Stimulated activated CD4-positive, alpha-beta T cell treated with anti-CD3 and anti-CD28 coated beads, Interleukin-15, amount 100 ng/mL, for 1 hour (primary cell): ENCODE measurements at places on chromosomes 5 and 9.

GRCh38 chr5:93431250-93431649 lies 149.8 kb downstream of the NR2F1-AS1 start:
- no peak for DNase-seq

DNA sequence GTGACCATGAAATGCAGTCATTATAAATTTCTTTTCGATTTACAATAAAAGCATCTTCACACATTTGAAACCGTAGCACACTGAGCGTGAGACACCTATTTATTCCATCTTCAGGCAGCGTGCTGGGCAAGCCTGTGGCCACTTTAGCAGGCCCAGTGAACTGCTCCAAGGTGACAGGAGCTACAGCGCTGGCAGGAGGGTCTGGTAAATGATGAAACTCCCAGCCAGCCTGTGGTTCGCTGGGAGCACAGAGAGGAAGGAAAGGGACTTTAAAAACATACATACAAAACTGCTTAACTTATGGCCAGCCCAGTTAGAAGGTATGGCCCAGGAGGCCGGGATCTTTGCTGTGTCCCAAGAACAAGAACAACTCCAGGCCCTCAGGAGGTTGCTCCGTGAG lies 5.1 kb downstream of the RAPGEF1 start:
- DNase-seq, result no peak

DNA sequence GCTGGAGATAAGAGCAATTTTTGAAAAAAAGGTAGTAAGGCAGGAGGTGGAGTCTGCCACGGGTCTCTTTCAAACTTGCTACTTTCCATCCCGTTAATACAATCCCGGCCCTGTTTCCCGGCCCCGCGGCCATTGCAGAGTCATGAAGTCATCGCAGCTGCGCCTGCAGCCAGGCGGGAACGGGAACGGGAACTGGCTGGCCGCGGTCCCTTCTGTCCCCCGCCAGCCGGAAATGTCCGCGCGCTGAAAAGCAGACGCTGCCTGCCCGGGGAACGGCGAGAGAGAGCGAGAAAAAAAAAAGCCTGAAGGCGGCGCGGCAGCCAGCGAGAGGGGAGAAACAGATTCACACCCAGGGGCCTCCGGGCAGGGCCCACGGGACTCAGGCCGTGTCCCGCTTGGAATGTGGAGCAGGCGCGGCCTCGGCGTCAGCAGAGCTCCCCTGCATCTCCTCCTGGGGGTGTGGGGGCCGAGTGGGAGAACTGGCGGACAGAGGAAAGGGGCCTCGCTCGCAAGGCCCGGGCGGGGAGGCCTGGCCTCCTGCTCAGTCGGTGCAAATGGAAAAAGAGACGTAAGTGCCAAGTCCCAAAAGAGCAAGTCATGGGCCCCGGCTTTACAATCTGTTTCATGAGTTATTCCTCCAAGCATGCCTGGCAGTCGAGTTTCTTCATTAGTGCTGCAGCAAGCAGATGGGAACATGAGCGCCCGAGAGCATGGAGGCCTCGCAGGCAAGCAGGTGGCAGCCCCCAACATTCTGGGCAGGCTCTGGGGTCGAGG lies 201.2 kb upstream of the GAS1 start:
- no peak for DNase-seq

DNA sequence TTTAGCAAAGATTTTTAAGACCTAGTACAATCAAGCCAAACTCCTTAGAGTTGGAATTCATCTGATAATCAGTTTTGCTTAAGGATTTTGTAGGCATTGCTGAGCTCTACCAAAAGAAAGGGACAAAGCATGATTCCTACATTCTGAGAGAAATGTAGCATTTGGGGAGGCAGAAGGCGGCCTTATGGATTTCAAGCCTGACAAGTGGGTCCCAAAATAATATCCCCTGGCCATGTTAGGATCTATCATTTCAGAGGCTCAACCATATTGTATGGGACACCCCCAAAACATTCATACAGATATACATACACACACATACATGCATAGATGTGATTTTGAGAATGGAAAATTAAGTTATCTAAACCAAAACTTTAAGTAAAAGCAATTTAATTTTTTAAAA lies 257.8 kb upstream of the VLDLR start:
- DNase-seq, result no peak

DNA sequence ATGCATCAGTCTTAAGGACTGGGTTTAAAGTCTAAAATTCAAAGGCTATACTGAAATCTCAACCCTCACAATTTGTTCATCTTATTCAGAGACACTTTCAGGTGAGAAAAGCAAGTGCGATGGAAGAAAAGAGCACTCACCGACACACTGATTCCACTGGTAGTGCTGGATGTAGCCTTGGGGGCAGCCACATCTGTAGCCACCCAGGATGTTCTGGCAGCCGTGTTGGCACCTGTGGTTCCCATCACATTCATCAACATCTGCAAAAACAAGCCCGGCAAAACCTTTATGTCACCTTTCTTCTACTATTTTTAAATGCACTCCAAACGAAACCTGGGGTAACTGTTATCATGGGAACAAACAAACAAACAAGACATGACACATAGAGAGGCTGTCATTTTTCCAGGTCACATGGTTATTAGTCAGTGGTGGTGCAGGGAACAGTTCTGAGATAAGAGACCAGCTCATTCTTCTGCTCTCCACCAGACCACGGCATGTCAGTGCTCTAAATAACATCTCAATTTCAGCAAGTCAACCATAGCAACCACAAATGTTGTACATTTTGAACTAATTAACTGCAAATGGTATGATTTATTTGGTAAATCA lies 188.4 kb downstream of the SLC12A2 start:
- no peak for DNase-seq

- DNase-seq, result no peak
Observed at GRCh38 chr5:91052977-91053740, 330.0 kb downstream of the ARRDC3 start.

- DNase-seq, result no peak
Observed at GRCh38 chr5:73682176-73682575, 56.2 kb downstream of the ARHGEF28 start.

DNA sequence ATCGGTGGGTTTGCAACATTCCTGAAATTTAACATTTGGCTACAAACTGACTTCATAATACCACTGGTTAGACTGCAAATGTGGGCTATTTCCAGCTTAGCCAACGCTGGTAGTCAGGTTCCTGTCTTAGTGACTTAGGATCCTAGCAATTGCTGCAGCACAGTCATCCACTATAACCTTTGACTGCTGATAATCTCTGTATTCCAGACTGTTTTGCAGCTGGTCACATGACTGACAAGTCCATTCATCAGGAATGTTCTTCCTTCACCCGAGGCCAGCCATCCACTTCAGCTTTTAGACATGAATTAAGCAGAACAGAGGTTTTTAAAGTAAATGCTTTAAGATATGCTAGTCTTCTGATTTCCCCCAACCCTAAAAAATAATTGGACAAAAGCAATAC lies 425.9 kb upstream of the MPDZ start:
- no peak for DNase-seq

DNA sequence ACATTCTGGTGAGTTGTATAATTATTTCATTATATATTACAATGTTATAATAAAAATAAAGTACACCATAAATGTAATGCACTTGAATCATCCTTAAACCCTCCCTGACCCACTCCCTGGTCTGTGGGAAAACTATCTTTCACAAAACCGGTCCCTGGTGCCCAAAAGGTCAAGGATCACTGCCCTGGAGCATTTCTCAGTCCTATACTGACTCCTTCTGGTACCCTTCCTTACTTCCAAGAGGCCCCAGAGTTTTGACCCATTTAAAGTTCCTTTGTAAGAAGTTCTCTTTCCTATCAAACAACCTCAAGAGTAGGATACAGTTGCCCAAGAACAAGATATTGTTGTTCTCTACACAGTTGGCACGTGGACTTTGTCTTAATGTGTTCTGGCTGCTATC lies 88.9 kb upstream of the TRPM3 start:
- no peak for DNase-seq

DNA sequence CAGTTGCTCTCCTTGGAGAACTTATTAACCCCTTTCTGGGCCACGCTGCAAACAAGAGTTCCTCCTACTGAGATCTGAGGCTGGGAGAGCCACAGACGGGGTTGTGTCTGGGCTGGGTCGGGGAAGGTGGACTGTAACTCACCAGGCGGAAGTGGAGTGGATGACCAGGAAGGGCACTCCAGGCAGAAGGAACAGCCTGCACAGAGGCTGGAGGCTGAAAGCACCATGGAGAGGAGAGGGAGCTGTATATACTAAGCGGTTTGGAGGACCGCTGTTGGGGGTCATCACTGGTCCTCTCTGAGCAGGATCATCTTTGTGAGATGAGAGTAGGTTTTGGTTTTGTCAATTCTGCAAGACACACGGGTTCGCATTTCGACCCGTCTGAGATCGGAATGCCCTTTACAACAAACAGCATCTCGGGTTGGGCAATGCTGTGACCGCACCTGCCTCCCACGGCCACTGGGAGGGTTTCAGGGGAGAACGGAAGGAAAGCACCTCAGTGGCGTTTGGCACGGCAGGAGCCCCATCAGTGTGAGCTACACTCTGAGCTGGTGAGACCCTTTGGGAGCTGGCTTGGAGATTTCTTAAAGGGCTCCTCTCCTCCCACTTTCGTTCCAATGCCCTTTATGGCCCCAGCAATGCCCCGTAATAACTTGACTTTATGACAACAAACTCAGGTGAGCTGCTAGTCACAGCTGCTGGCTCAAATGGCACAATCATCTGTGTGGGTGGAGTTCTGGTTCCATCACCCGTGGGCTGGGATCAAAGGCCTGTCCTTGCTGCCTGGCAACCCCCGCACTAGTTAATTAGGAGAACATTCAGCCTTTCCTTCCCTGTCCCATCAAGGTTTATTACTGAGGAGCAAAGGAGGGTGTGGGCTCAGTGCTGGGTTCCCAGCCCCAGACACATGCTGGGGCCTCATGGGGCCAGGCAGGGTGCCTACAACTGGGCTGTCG lies 18.7 kb upstream of the NEURL1B start:
- no peak for DNase-seq

DNA sequence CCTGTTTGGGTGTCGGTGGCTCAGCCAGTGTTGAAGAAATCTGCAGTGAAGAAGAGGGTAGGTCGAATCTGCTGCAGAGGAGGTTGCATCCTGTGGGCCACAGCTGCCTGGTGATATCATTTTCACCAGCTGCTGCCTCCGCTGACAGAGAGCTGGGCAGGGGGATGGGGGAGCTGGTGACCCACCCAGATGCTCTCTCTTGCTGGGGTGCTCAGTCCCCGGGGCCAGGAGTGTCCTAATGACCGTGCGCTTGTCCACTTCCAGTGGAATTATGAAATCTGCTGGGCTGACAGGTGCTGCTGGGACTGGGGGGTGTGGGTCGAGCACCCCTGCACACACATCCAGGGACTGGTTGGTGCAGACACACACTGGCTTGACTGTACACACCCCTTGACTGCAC lies 83.2 kb upstream of the IRX4 start:
- no peak for DNase-seq

DNA sequence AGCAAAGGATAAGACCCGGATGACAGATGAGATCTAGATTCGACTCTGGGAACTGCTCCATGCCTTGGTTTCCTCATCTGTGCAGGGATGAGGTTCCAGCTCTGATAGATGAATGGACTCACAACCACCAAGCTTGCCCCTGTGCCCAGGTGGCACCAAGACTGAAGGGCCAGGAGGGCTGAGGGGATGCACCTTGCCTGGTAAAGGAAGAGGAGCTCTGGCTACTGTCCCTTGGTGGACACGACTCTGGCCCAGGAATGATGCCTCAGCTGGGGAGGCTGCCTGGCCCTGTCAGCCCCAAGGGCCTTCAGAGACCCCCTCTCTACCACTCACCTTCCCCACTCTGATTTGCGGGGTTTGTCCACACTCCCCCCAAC lies 24.9 kb upstream of the ANXA6 start:
- no peak for DNase-seq

GRCh38 chr5:118558871-118559270 lies 429.5 kb downstream of the DTWD2 start:
- no peak for DNase-seq

GRCh38 chr9:88926781-88927505 lies 64.3 kb upstream of the S1PR3 start:
- DNase-seq, result no peak

- no peak for DNase-seq
Observed at GRCh38 chr5:128553747-128554146, 15.7 kb upstream of the FBN2 start.

GRCh38 chr5:158450751-158451171 lies 591.8 kb upstream of the CLINT1 start:
- no peak for DNase-seq

GRCh38 chr9:72542917-72543316 lies 21.5 kb downstream of the TMC1 start:
- DNase-seq, result no peak
